ENCODE measurements at places on chromosomes 6 and 20. TPM values are rescaled to one million over a fixed set of nuclear protein-coding genes. Genes with fewer than 3 reads are reported as not detected.

Gene SCGN
- 11.7 TPM for total RNA-seq

DNA sequence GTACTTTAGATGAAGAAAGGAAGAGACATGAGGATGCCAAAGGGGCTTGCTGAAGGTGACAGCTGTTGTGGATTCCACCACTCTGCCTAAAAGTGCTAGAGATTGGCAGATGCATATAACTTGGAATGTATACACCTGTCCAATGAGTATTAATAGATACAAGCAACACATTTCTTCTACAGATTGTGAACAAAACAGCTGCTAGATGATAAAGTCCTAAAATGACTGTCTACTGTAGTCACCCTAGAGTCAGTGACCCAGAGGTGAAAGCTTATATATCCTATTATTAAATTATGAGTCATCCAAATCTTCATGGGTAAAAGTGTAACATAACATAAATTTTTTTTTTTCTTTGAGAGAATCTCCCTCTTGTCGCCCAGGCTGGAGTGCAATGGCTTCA lies 5.2 kb downstream of the RNF217 start:
- no peak for DNase-seq

DNA sequence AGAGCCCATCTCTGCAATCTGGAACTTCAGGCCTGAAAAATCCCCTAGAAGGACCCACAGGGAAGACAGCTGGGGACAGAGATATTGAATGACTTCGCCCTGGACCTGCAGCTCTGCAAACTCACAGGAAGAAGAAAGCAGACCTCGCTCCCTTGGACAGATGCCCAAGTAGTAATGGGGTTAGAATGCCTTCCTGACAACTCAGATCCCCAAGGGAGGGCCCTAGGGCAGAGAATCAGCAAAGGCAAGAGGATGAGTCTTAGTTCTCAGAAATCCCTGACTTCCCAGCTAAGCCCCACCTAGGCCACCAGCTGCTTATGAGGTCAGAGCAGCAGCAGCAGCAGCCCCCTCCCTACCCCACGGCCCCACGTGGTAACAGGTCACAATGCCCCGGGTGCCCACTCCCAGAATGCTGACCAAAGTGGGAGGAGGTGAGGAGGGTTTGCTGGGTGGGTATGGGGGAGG lies at the start of gene C20orf141:
TSS of gene C20orf141 (plus strand) at position 401 of the 465 bp plus-strand sequence. CDS start 198 bp downstream, outside the sequence.
- DNase-seq = no peak

DNA sequence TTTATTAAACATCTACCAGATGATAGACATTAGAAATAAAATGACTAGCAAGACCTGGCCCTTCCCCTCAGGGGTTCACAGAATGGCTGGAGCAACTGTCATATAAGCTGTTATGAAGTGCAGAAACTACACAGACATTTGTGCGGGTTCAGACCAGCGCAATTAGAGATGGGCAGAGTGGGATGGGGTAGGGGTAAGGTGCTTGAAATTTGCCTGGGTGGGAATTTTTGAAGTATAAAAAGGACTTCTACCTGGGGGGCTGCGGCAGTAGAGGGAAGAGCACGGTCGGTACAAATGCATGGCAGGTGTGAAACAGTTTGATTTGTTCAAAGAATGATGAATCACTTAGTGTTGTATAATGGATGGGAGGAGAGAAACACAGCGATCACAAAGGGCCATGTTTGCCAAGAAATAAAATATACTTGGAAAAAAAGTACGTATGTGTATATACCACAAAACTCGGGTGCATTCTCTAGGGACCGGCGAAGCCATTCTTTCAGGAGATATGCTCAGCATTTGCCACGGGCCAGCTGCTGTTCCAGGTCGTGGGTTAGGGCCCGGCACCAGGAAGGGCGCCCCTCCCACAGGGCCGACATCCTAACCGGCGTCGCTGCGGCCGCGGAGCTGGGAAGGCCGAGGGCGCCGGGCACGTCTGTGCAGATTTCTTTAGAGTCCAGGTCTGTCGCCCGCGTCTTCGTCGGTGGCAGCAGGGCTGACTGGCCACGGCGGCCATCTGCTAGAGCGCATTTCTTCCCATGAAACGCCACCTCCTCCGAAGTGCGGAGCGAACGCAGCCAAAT lies 809 bp upstream of the NOL7 start:
- peak; percentile 67 for DNase-seq

Gene SGK1
- 45.9 TPM for total RNA-seq

Gene REM1
- total RNA-seq = not detected

DNA sequence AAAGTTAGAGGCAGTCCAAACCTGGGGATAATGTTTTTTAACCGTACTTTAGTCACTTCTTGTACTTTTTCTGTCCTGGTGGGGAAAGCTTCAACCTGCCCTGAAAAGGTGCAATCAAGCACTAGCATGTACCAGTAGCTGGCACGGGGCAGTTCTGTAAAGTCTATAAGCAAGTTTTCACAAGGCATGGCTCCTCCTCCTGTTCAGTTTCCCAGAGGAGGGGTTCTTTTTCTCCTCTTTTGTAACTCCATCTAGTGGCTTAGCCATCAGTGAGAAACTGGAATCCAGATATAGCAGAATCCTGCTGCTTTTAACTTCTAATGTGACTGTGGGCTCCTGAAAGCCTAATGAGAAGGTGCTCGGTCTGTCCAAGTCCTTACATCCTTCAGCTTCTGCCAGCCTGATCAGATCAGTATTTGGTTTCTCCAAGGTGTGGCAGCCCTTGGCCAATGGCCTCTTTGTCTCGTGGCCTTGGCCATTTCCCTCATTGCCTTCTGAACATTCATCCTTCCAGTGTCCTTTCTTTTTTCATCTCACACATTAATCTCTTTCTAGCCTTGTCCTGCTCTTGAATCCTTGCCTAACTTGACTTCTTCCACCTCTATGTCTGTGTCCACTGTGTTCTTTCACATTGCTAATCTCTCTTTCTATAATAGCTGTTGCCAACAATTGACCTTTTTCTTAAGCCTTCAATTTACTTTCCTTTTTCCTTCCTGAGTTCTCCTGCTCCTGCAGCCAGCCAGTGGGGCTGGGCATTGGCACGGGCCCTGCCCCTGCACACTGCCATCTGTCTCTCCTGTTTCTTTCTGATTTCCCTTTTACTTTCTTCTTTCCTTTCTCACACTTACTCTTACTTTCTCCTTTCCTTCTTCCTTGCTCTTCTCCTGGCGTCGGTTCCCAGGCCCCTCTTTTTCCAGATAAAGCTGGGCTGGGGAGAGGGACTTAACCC lies 222.0 kb upstream of the SYNCRIP start:
- DNase-seq = no peak

All from Caco-2 (cell line).